Colonic mucosa (tissue), 4 donors: ENCODE measurements at places on chromosomes 3 and 15. TPM values are rescaled to one million over a fixed set of nuclear protein-coding genes. Genes with fewer than 3 reads are reported as not detected.

DNA sequence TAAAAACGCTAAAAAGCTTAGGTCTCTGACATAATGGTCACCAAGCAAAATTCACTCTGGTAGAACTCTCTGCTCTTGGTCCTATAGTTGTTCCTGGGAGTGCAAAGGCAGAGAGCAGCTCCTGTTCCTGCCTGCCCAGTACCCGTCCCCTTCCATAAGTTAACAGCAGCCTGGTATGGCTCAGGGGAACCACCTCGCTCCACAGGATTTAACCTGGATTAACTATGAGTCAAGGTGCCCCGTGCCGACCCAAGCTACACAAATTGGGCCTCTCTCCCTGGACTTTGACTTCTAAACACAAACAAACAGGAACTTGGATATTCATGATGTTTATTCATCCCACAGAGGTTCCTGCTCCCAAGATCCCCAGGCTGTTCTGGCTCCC is 32.1 kb downstream of the SCAP start:
- H3K4me3 ChIP-seq, result no peak overlapping the region
- no peaks in the 10 kb centered on the region for H3K36me3 ChIP-seq
- H3K4me1 ChIP-seq, result peaks cover 7% of the 10 kb centered on the region
- peak overlapping the region; percentile 70 for H3K27ac ChIP-seq
- peak; percentile 64 for DNase-seq

DNA sequence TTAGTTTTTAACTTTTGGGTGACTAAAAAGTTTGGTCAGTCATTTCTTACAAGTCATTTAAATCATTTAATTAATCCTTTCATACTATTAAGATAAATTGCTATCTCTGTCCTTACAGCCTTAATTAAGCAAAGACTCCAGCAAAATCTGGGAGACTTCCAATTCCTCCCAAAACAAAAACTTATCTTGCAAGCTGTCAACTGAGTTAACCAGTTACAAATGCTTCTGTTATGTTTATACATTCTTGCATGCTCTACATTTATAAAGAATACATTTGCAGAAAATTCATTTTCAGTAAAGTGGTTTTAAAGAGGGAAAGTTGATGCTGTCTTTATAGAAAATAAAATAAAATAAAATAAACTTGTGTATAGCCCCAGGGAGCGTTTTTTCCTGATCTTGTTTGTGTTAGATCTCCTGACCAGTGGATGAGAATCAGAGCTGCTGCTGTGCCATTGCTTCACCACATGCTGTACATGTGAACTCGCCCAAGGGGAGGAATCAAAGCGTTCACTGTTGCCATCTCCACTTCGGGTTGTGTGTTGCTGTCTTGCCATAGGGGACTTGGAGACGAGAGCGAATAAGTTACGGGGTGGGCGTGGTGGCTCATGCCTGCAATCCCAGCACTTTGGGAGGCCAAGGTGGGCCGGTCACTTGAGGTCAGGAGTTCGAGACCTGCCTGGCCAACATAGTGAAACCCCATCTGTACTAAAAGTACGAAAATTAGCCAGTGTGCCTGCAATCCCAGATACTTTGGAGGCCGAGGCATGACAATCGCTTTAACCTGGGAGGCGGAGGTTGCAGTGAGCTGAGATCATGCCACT is 5.5 kb downstream of the CCR4 start:
- DNase-seq, result no peak
- no peak overlapping the region for H3K4me3 ChIP-seq
- no peaks in the 10 kb centered on the region for H3K4me1 ChIP-seq
- no peaks in the 10 kb centered on the region for H3K36me3 ChIP-seq
- no peak overlapping the region for H3K27ac ChIP-seq
- no peaks in the 10 kb centered on the region for H3K27me3 ChIP-seq

- DNase-seq, result no peak
- peak overlapping the region; percentile 98 for H3K27ac ChIP-seq
- H3K27me3 ChIP-seq, result no peaks in the 10 kb centered on the region
- peaks cover 3% of the 10 kb centered on the region for H3K4me1 ChIP-seq
- no peaks in the 10 kb centered on the region for H3K36me3 ChIP-seq
These were observed 1.0 kb downstream of the C15orf61 start for GRCh38 chr15:67521783-67522568.

The RPP25 gene
- total RNA-seq, result 7.8 TPM

GRCh38 chr3:171782617-171783016 is 27.7 kb downstream of the PLD1 start:
- no peak overlapping the region for H3K4me3 ChIP-seq
- H3K4me1 ChIP-seq, result peaks cover 4% of the 10 kb centered on the region
- DNase-seq, result no peak

- no peaks in the 10 kb centered on the region for H3K36me3 ChIP-seq
- H3K4me1 ChIP-seq, result no peaks in the 10 kb centered on the region
- H3K27me3 ChIP-seq, result no peaks in the 10 kb centered on the region
- no peak overlapping the region for H3K4me3 ChIP-seq
- H3K27ac ChIP-seq, result no peak overlapping the region
These were observed 337.0 kb downstream of the KCNH8 start for GRCh38 chr3:19485267-19485666.

DNA sequence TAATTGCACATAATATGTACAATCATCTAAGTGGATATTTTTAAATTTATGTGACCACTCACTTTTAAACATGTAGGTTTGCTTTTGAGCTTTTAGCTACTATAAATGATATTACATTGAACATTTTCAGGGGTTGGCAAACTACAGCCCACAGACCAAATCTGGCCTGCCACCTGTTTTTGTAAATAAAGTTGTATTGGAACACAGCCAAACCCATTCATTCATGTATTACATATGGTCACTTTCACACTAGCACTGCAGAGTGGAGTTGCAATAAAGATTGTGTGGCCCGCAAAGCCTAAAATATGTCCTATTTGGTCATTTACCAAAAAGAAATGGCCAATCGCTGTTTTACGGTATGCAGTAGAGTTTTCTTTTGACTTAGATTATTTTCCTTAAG is 21.2 kb downstream of the CMTM7 start:
- no peaks in the 10 kb centered on the region for H3K4me1 ChIP-seq
- H3K27ac ChIP-seq, result no peak overlapping the region
- no peak for DNase-seq
- no peaks in the 10 kb centered on the region for H3K36me3 ChIP-seq
- H3K27me3 ChIP-seq, result no peaks in the 10 kb centered on the region
- H3K4me3 ChIP-seq, result no peak overlapping the region

The ST8SIA2 gene
- total RNA-seq, result 0.25 TPM

DNA sequence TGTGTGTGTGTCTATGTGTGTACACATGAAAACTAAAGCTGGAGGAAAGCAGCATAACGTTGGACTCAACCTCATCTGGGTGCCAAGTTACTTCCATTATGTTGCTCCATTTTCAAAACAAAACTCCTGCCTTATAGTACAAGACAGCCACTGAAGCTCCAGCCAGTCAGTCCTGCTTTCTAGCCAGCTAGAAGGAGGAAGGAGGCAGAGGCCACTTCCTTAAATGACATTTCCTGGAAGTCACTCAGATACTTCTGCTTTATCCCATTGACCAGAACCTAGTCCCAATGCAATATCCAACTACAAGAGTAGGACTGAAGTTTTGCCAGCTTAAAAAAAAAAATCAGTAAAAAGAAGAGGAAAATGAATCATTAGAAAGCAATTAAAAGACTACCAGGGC is 31.7 kb downstream of the CADPS start:
- H3K4me3 ChIP-seq, result no peak overlapping the region
- H3K36me3 ChIP-seq, result no peaks in the 10 kb centered on the region
- H3K4me1 ChIP-seq, result no peaks in the 10 kb centered on the region
- H3K27ac ChIP-seq, result no peak overlapping the region

DNA sequence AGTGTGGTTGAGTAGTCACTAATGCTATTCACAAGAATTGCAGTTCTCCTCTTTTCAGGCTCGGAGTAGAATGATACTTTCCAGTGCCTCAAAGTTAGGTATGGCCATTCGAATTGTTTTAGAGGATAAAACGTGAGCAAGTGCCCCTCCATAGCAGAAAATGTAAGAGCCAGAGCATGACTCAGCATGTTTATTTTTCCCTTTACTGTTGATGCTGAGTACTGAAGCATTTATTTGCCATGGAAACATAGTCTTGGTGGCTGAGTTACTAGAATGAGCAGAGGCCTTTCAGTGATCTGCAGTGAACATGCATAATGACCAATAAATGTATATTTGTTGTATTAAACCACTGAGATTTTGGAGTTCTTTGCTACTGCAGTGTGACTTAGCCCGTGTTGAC is 540.6 kb downstream of the NLGN1 start:
- no peaks in the 10 kb centered on the region for H3K27me3 ChIP-seq
- DNase-seq, result no peak
- no peaks in the 10 kb centered on the region for H3K4me1 ChIP-seq
- H3K36me3 ChIP-seq, result no peaks in the 10 kb centered on the region
- no peak overlapping the region for H3K27ac ChIP-seq

- H3K4me3 ChIP-seq, result no peak overlapping the region
- no peak overlapping the region for H3K27ac ChIP-seq
- no peaks in the 10 kb centered on the region for H3K36me3 ChIP-seq
- no peak for DNase-seq
- no peaks in the 10 kb centered on the region for H3K27me3 ChIP-seq
These were observed 66.0 kb downstream of the MEIS2 start for GRCh38 chr15:37034392-37034791.

GRCh38 chr3:86987421-86987715 is 3.6 kb downstream of the VGLL3 start:
- H3K4me1 ChIP-seq, result peaks cover 4% of the 10 kb centered on the region
- H3K27me3 ChIP-seq, result peaks cover 10% of the 10 kb centered on the region

The DZIP1L gene
- total RNA-seq, result 0.69 TPM

DNA sequence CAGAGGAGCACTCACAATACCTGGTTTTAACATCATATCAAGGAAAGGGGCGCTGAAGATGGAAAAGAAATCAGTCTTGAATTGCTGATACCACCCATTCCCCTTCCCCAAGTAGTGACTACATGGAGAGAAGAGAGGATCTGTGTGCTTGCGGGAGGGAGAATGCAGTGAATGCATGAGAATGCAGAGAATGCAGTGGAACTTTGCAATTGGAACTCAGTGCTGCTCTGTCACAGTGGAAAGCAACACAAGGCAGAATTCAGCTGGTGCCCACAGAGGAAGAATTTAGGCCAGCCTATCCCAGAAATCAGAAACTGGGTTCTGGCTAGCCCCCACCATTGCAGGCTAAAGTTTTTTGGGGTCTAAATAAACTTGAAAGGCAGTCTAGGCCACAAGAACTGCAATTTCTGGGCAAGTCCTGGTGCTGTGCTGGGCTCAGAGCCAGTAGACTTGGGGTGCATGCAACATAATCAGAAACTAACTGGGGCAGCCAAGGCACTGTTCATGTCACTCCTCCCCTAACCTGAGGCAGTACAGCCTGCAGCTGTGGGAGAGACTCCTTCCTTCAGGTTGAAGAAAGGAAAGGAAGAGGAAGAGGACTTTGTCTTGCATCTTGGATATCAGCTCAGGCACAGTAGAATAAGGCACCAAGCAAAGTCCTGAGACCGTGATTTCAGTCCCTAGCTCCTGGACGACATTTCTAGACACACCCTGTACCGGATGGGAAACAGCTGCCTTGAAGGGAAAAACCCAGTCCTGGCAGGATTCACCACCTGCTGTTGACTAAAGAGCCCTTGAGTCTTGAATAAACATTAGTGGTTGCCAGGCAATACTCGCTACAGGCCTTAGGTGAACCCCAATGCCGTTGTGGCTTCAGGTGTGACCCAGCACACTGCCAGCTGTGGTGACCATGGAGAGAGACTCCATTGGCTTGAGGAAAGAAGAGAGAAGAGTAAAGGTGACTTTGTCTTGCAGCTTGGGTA is 329.3 kb downstream of the TBL1XR1 start:
- H3K36me3 ChIP-seq, result no peaks in the 10 kb centered on the region
- H3K4me3 ChIP-seq, result no peak overlapping the region
- peak; percentile 71 for DNase-seq
- no peaks in the 10 kb centered on the region for H3K4me1 ChIP-seq
- H3K27me3 ChIP-seq, result no peaks in the 10 kb centered on the region

- H3K4me3 ChIP-seq, result no peak overlapping the region
- no peaks in the 10 kb centered on the region for H3K36me3 ChIP-seq
- H3K27me3 ChIP-seq, result no peaks in the 10 kb centered on the region
- DNase-seq, result no peak
These were observed 339.2 kb downstream of the FOXP1 start for GRCh38 chr3:71244153-71244825.

The PCOLCE2 gene
- 1.0 TPM for total RNA-seq
